ENCODE measurements at places on chromosomes 2 and 18.

DNA sequence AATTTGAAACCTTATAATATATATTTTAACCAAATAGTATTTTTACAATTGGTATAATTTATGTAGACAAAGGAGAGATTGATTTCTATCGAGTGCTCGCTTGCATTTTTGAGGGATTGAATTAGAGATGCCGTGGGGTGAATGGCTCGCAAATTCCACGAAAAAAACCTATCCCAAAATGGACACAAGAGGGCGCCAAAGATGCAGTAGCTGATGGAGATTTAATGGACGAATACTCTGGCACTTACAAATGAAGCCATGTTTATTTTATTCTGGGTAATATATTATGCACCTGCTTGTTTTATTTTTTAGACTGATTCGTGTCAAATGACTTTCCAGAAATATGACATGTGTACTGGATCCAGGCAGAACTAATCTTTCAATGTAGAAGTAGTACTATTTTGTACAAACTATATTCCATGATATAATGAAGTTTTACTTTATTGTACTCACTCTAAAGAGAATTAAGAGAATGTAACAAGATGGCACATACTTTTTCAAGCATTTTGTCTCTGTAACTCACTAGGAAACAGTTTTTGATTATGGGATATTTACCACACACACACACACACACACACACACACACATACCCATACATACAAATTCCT, 505.4 kb downstream of the PLCL1 start:
- no peak for DNase-seq

GRCh38 chr18:67783196-67783946, 266.9 kb upstream of the DSEL start:
- DNase-seq = no peak

GRCh38 chr18:21452276-21452780, 148.2 kb downstream of the ESCO1 start:
- DNase-seq = no peak

DNA sequence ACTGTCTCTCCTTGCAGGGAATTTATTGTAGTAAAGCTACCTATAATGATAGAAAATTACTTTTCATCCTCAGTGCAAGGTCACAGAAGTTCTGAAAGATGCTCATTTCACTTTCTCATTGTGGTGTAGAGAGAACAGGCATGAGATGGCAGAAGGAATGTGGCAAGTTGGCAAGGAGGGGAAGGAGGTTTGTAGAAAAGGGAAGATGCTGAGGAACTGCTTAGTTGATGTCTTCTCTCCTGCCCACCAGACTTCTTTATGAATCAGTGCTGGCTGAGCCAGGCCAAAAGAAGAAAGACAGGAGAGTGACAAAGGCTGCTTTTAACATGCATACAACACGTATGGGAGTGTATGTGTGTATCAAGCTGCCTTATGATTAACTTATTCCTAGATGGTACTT, 164.4 kb downstream of the PRPF40A start:
- no peak for DNase-seq

- DNase-seq = no peak
Observed at GRCh38 chr18:57422313-57422872, 12.8 kb upstream of the ONECUT2 start.

- DNase-seq = no peak
Observed at GRCh38 chr2:42843131-42843530, 50.7 kb upstream of the HAAO start.

DNA sequence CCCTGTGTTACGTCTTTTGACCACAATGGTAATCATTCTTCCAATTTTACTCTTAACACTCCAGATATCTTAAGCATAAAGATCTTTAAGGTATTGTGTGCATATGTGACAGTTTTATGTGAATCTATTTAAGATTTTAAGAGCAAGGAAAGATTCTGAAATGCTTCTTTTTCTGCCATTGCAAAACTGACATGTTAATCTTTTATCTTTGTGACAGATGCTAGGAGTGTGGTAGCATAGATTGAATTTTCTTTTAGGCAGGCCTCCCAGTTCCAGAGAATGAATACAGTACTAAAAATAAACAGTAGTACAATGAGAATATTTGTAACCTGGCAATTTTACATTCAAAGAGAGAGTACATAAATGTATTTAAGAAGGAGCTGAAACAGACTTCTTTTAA, 232.5 kb upstream of the ZSWIM2 start:
- no peak for DNase-seq

- DNase-seq = no peak
Observed at GRCh38 chr2:30208453-30208852, 22.9 kb upstream of the LBH start.

GRCh38 chr18:5097116-5097703, 99.8 kb downstream of the AKAIN1 start:
- DNase-seq = no peak

DNA sequence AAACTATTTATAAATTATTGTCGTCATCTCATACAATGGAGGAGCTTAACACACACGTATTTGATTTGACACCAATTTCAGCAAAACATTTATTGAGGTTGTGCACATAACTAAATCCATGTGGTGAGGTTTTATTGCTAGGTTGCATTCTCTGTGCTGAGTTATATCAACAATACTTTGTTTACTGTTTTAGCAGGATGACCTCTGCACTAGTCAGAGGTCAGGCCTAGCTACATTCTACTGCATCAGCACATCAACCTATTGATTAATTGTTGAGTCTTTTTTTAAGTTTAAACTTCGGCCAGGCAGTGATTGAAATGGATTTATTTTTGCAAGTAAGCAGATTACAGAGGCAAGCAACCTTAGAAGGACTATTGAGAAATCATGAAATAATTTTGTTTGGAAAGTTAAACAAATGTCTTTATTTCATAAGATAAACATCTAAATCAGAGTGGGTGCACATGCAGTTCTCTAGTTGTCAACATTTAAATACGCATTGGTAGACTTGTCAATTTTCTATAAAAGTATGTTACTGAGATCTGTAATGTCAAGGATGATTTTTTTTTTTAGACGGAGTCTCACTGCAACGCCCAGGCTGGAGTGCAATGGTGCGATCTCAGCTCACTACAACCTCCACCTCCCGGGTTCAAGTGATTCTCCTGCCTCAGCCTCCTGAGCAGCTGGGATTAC, 75.2 kb upstream of the CD28 start:
- no peak for DNase-seq

- no peak for DNase-seq
Observed at GRCh38 chr2:181198183-181198864, 217.9 kb downstream of the UBE2E3 start.

DNA sequence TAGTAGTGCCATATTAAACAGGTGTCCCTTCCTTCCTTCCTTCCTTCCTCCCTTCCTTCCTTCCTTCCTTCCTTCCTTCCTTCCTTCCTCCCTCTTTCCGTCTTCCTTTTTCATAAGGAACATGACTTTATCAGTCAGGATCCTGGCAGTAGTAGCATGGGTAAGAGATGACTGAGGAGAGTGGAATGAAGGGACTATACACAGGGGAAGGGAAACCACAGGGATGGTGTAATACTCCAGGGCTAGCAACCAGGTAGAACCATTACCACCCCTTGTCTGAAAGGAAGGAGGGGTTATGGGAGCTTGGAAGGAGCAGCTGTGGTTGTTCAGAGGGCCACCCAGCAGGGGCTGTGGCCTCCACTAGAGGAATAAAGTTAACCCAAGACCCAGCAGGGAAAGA, 23.2 kb upstream of the KDM3A start:
- DNase-seq = no peak

- no peak for DNase-seq
Observed at GRCh38 chr2:207251573-207252192, 85.9 kb upstream of the KLF7 start.

GRCh38 chr2:47616506-47616905, 166.4 kb upstream of the MSH6 start:
- no peak for DNase-seq

DNA sequence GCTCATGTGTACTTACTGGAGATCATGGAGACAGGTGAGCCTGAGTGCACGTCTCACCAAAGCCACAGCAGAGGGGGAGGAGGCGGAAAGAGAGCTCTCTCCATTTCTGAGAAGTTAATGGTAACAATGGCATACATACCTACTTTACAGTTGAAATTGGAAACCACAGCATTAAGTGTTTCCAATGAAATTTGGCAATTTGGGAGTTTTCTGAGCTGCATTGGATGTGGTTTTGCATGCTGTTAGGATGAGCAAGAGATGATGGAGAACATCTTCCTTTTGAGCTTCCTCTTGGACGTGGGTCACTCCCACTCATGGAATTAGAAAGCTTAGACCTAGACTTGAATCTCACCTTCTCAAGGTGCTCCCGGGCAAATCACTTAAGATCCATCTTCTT, 25.5 kb upstream of the IL37 start:
- no peak for DNase-seq

DNA sequence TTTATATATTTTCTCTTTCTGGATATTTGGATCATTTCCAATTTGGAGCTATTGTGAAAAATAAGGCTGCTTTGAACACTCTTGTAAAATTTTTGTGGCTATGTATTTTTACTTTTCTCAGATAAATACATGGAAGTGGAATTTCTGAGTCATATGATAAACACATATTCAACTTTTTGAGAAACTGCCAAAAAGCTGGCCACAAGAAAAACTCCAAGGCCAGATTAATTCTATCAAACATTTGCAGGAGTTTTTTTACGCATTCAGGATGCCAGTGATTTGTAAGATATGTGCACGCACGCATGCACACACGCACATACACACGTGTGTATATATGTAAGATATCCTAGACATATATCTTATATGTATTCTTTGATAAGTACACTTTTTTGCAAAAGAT, 477.5 kb upstream of the SPHKAP start:
- DNase-seq = no peak

GRCh38 chr18:9174302-9174701, 37.7 kb downstream of the ANKRD12 start:
- no peak for DNase-seq

DNA sequence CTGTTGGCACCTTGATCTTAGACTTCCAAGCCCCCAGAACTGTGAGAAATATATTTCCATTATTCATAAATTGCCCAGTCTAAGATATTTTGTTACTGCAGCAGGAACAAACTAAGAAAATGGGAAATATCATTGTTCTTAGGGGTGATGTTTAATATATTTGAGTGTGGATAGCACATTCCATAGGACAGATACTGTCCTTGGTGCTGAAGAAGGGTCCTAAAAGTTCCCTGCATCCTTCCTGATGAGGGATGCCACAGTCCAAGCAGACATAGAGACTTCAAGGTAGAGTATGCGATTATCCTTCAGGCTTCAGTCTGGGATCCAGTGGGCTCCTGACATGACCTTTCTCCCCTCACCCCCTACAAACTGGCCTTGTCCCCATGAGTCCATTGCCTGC, 689.0 kb downstream of the TDRD15 start:
- no peak for DNase-seq

- DNase-seq = no peak
Observed at GRCh38 chr2:135043345-135043744, 3.9 kb downstream of the MAP3K19 start.

DNA sequence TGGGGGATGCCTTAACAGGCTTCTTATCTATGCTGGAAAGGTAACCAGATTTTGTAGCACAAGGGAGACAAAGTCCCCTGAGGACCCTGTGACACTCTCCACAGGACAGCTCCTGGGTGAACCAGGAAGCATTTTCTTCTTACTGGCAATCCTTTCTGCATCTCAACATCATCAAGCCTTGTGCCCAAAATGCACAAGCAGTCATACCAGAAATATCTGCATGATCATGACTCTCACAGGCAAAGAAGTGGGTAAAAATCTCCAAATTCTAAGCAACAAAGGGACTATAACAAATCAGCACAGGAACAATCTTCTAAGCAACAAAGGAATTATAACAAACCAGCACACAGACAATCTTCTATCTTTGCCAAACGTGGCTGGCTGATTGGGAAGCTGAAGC, 99.1 kb upstream of the CD226 start:
- DNase-seq = no peak

GRCh38 chr2:201517094-201517493, 65.6 kb downstream of the STRADB start:
- DNase-seq = no peak

DNA sequence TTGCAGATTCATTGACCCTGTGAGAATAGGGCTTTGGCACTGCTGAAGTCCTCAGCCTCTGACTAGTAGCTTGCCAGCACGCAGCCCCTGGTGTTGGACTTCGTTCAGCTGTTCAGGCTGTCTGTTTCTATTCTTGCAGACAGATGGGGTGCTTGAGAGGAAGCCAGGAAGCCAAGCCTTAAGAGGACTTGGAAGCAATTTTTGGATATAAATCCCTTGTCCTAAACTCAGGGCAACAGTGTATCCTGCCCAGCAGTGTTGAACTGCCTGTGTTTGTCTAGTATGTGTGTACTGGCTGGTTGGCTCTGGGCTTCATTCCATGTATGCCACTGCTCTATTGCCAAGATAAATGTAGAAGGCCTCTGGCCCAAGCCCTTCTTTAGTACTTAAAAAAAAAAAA, 108.6 kb downstream of the COMMD1 start:
- DNase-seq = no peak

DNA sequence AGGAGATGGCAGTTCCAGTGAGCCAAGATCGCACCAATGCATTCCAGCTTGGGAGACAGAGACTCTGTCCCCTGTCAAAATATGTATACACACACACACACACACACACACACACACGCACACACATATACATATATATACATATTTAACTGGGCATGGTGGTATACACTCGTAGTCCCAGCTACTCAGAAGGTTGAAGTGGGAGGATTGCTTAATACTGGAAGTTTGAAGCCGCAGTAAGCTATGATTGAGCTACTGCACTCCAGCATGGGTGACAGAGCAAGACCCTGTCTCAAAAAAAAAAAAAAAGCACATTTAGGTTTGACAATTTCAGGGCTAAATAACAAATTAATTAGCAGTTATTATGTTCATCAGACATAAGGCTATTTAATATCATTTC, 36.0 kb upstream of the ATIC start:
- no peak for DNase-seq

DNA sequence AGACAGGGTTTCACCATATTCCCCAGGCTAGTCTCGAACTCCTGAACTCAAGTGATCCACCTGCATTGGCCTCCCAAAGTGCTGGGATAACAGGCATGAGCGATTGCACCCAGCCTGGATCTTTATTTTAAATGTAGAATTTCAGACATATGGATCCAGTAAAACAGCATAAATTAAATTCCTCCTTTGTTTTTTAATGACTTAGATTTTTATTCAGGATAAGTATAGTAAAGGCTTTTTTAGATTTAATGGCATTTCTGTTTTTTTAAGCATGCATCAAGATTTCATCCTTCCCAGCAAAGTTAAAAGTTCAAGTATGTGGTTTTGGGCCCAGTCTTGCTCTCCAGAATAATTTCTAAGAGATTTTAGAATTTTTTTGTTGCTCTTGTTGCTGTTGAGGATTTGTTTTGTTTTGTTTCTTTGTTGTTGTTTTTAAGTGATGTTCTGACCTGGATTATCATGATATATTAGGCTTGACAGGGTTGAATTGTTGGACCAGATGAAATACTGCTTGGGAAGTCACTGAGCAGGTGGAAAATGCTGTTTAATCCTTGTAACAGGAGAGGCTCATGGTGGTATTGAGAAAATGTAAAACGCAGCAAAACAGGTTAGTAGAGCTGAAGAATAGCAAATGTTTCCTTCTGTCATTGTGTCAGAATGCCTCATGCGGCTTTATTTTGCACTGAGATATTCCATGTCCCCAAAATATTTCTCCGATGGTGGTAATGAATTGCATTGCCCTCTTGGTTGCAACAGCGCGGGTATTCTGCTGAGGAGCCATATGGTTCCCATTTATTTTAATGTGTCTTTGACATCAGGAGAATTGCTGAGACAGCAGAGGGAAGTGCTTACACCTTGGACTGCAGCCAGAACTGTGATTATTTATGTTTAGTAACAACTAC, 147.9 kb downstream of the GALNT3 start:
- DNase-seq = no peak

Data from stimulated activated CD8-positive, alpha-beta memory T cell treated with anti-CD3 and anti-CD28 coated beads, Interleukin-15, amount 100 ng/mL, for 4 hours (primary cell).